ENCODE measurements at places on chromosomes 3 and 15. TPM values are rescaled to one million over a fixed set of nuclear protein-coding genes. Genes with fewer than 3 reads are reported as not detected.

The SMCO1 gene
- not detected for total RNA-seq

The MEGF11 gene
- total RNA-seq, result not detected

The ILDR1 gene
- 5.3 TPM for total RNA-seq

The NGRN gene
- total RNA-seq, result 73.1 TPM

The CCDC54 gene
- total RNA-seq, result not detected

The GOLGA8O gene
- total RNA-seq, result 1.4 TPM

The FSIP1 gene
- total RNA-seq, result 0.81 TPM

The STRA6 gene
- 0.38 TPM for total RNA-seq

The GOLGA8G gene
- total RNA-seq, result not detected

The LMAN1L gene
- total RNA-seq, result 0.39 TPM

The CD276 gene
- 71.9 TPM for total RNA-seq

The COL6A5 gene
- 7.9 TPM for total RNA-seq

The PP2D1 gene
- not detected for total RNA-seq

The VGLL3 gene
- 55.3 TPM for total RNA-seq

The NISCH gene
- 72.6 TPM for total RNA-seq

The ITGA11 gene
- total RNA-seq, result 2.1 TPM

The C3orf80 gene
- 0.55 TPM for total RNA-seq

The SIN3A gene
- 50.5 TPM for total RNA-seq

The FAM219B gene
- 66.0 TPM for total RNA-seq

The MUC20 gene
- 7.7 TPM for total RNA-seq

The ARPC4 gene
- 193 TPM for total RNA-seq

The GORASP1 gene
- total RNA-seq, result 63.2 TPM

The KBTBD8 gene
- 3.6 TPM for total RNA-seq

The MME gene
- 24.3 TPM for total RNA-seq

The GOLGA8M gene
- total RNA-seq, result 2.0 TPM

The FMN1 gene
- total RNA-seq, result 45.2 TPM

The ANKUB1 gene
- total RNA-seq, result 2.2 TPM

The TMCO5A gene
- not detected for total RNA-seq

The INO80 gene
- total RNA-seq, result 20.1 TPM

The DNAH12 gene
- total RNA-seq, result 0.61 TPM

The MED12L gene
- 0.82 TPM for total RNA-seq

The ALPK3 gene
- total RNA-seq, result 14.3 TPM

The TEX55 gene
- not detected for total RNA-seq

The SI gene
- not detected for total RNA-seq

The LMOD3 gene
- total RNA-seq, result 0.26 TPM

The ZNF662 gene
- 6.7 TPM for total RNA-seq

The C3orf22 gene
- not detected for total RNA-seq

The ANP32A gene
- total RNA-seq, result 111 TPM

The MUSTN1 gene
- total RNA-seq, result 7.5 TPM

The MORC1 gene
- not detected for total RNA-seq

The ERICH6 gene
- total RNA-seq, result not detected

The TRH gene
- not detected for total RNA-seq

The ANXA2 gene
- total RNA-seq, result 1,593 TPM

The PTH1R gene
- 12.0 TPM for total RNA-seq

The TMIE gene
- not detected for total RNA-seq

The DBR1 gene
- 17.7 TPM for total RNA-seq

The EPHB1 gene
- total RNA-seq, result 1.1 TPM

The LRRN1 gene
- 1.9 TPM for total RNA-seq

The TNFSF10 gene
- 52.2 TPM for total RNA-seq

The TM4SF4 gene
- 2.0 TPM for total RNA-seq

The SEC61A1 gene
- total RNA-seq, result 361 TPM
